ENCODE measurements at places on chromosomes 1 and 21.

- DNase-seq: no peak
- H3K4me3 ChIP-seq: no peak overlapping the region
- no peak overlapping the region for H3K27ac ChIP-seq
These were observed 22.1 kb upstream of the NEXN start for GRCh38 chr1:77866296-77866695.

DNA sequence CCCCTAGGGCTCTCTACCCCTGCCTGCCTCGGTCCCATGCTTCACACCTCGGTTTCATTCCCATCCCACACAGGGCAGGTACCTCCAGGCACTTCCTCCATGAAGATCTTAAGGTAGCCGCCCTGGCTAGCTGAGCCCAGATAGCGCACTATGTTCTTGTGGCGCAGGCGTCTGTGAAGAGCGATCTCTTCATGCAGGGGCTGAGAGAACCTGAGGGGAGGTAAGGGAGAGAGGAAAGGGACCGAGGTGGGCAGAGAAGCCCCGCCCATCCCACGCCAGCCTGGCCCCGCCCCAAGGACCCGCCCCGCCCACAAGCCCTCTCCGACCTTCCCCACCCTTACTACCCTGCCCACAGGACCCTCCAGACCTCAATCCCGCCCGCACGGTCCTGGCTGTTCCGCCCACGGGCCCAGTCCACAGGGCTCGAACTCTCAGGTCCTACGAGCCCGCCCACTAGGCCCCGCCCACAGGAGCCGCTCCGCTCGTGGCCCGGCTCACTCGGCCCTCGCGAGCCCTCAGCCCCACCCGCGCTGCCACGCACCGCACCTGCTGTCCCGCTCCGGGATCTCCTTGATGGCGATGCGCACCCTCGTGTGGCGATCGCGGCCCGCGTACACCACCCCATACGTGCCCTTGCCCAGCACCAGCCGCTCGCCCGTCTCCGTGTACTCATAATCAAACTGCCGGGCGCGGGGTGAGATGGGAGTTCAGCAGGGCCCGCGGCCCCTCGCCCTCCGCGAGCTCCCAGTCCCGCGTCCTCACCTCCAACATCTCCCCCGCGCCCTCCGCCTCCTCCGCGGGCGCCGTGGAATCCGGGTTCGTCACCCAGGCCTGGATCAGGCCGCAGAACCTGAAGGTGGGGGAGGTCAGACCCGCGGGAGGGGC, 6.4 kb downstream of the MAP3K6 start:
- peaks cover 7% of the 10 kb centered on the region for H3K4me1 ChIP-seq
- H3K27ac ChIP-seq: no peak overlapping the region
- no peak overlapping the region for H3K4me3 ChIP-seq
- DNase-seq: no peak

- no peak overlapping the region for H3K4me3 ChIP-seq
- no peaks in the 10 kb centered on the region for H3K36me3 ChIP-seq
- H3K27ac ChIP-seq: no peak overlapping the region
- H3K4me1 ChIP-seq: no peaks in the 10 kb centered on the region
- no peak for DNase-seq
These were observed 57.4 kb downstream of the ARHGEF10L start for GRCh38 chr1:17596651-17597509.

DNA sequence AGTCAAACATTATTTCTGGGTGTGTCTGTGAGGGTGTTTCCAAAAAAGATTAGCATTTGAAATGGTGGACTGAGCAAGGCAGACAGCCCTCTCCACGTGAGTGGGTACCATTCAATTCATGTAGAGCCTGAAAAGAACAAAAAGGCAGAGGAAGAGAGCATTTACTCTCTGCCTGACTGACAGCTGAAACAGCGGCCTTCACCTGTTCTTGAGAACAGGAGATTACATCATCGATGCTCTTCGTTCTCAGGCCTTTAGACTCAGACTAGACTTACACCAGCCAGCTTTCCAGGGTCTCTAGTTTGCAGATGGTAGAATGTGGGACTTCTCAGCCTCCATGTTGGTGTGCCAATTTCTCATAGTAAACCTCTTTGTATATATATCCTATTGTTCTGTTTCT, 302.3 kb downstream of the BACH1 start:
- H3K4me1 ChIP-seq: no peaks in the 10 kb centered on the region
- H3K27me3 ChIP-seq: no peaks in the 10 kb centered on the region
- H3K4me3 ChIP-seq: no peak overlapping the region

DNA sequence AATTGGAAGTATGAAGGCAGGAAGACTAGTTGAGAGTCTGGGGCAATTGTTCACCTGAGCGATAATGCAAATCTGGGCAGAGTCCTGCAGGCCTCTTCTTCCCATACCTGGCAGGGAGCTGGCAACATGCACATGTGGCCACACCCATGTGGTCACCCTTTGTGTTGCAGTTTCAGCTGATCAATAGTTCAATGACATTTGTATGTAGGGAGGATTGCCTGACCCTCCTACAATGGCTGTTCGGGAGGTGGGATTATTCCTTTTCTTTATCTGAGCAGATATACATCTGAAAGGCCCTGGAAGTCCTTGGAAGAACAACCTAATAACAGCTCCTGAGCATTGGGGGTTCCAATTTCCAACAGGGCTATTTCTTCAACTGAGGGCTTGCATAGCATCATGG, 15.2 kb upstream of the TRIM45 start:
- no peaks in the 10 kb centered on the region for H3K36me3 ChIP-seq
- H3K4me3 ChIP-seq: no peak overlapping the region
- no peak for DNase-seq
- no peak overlapping the region for H3K27ac ChIP-seq
- H3K27me3 ChIP-seq: no peaks in the 10 kb centered on the region

- H3K36me3 ChIP-seq: no peaks in the 10 kb centered on the region
- H3K4me3 ChIP-seq: peak overlapping the region; percentile 46
- no peaks in the 10 kb centered on the region for H3K27me3 ChIP-seq
- peaks cover 60% of the 10 kb centered on the region for H3K4me1 ChIP-seq
- peak; percentile 77 for DNase-seq
These were observed 93.0 kb downstream of the DYRK1A start for GRCh38 chr21:37459575-37459974.

DNA sequence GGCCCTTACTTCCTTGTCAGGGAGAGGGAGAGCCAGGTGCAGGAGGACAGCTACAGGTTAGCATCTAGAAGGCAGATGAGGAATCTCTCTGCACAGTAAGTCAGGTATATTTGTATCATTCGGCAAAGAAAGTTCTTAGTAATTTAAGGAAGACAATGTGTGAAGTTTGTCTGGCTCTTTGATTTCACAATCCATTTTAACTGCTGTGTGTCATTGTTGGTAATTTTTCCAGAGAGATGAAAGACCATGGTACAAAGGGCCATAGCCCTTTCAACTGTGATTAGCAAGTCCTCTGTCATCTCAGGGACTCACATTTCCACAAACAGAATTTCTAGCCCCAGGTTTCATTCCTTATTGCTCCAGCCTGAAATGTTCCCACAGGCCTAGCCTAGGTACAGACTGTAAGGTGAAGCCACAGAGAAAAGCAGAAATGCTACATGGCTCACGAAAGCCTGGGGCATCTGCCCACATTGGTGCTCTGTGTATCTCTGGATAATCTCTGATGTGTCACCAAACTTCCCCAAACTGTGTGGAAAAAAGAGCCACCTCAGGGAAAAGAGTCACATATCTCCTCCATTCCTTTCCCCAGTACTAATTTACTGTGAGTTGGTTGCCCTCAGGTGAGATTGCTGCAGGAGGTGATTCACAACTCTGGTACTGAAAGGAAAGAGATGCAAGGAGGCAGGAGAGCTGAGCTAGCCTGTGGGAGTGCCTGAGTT, 70.6 kb downstream of the SYT6 start:
- no peaks in the 10 kb centered on the region for H3K4me1 ChIP-seq
- DNase-seq: no peak
- H3K27ac ChIP-seq: no peak overlapping the region
- H3K4me3 ChIP-seq: no peak overlapping the region

- no peak overlapping the region for H3K4me3 ChIP-seq
- no peaks in the 10 kb centered on the region for H3K36me3 ChIP-seq
- H3K4me1 ChIP-seq: no peaks in the 10 kb centered on the region
- no peaks in the 10 kb centered on the region for H3K27me3 ChIP-seq
These were observed 10.9 kb upstream of the RBM15 start for GRCh38 chr1:110328274-110328673.

DNA sequence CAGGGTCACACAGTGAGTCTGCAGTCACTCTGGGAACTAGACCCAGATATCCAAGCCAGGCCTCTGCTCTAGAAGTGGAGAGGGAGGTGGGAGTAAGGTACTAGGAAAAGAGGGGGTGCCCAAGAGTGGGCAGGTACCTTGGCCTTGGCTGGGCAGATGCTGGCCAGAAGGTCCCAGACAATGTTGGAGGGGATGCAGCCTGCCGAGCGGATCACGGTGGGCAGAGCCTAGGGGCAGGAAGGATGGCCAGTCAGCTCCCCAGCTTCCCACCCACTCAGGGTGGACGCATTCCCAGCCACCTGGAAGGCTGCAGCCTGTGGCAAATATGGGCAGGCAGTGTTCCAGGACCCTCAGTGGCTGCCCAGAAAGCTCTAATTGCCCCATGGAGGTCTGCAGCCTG, 23.3 kb downstream of the SPOCD1 start:
- H3K4me1 ChIP-seq: peaks cover 30% of the 10 kb centered on the region
- no peak for DNase-seq
- no peaks in the 10 kb centered on the region for H3K36me3 ChIP-seq
- H3K27me3 ChIP-seq: no peaks in the 10 kb centered on the region
- H3K4me3 ChIP-seq: no peak overlapping the region
- no peak overlapping the region for H3K27ac ChIP-seq

DNA sequence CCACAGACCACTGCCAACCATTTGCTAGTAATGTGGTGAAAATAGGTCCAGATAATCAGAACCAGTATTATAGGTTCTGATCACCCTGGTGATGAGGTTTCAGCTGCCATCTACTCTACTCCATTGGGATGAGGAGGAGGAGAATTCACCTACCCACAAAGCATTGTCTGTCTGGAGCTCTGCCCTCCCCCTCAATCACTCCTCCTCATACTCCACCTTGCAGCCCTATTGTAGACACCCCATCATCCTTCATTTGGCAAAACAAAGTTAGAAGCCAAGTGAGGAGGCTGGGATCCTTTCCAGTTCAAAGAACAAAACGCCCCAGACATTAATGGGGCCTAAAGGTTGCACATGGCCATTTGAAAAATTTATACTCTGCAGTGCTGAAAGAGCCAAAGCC, 157.4 kb upstream of the L1TD1 start:
- no peaks in the 10 kb centered on the region for H3K27me3 ChIP-seq
- DNase-seq: no peak
- H3K4me1 ChIP-seq: no peaks in the 10 kb centered on the region
- H3K27ac ChIP-seq: no peak overlapping the region

GRCh38 chr1:58434181-58434580, 112.3 kb downstream of the OMA1 start:
- DNase-seq: no peak
- H3K4me1 ChIP-seq: peaks cover 34% of the 10 kb centered on the region
- no peak overlapping the region for H3K27ac ChIP-seq
- H3K36me3 ChIP-seq: no peaks in the 10 kb centered on the region
- no peak overlapping the region for H3K4me3 ChIP-seq

All from GM23248 (cell line).